Stimulated activated CD8-positive, alpha-beta memory T cell treated with anti-CD3 and anti-CD28 coated beads, Interleukin-4, amount 100 ng/mL, for 1 hour (primary cell): ENCODE measurements at places on chromosomes 12 and 14.

- no peak for DNase-seq
Observed at GRCh38 chr14:99327458-99328250, 55.7 kb upstream of the BCL11B start.

DNA sequence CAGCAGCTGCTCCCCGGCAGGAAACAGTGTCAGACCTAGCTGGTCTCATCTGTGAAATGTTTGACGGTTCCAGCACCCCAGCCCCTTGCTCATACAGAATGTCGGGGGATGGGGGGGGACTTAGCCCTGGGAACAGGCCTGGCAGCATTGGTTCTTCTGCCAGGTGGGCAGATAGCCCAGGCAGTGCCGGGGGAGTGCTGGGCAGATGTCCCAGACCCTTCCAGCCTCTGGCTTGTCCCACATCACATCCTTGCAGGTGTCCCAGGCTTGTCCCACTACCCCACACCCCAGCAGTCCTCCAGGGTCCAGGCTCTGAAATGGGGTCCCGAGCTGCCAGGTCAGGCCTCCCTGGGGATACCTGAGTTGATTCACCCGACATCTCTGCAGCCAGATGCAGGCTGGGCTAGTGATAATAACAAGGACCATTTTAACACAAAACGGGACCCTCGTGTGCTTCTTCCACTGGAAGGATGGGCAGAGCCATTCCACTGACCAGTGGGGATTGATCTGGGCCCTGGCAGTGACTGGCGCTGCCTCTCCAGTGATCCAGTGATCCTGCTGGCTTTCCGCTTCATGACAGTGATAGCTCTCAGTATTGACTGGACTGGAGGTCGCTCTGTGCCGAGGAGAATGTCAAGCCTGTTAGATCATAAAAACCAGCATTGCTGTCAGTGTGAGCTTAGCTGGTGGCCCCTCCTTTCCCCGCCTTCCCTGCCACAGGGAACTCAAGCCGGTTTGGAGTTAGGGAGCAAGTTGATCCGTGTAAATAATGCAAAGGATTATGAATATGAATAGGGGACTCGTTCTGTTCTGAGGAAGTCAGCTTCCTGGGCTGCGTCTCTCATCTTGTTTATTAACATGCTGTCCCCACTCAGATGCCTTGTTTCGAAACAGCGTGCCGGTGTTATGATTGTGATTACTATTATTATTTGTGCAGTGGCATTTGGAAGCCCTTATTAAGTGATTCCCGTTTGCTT lies 180.6 kb downstream of the AACS start:
- no peak for DNase-seq

GRCh38 chr12:21942377-21942703 lies 1.1 kb upstream of the ABCC9 start:
- DNase-seq = no peak

DNA sequence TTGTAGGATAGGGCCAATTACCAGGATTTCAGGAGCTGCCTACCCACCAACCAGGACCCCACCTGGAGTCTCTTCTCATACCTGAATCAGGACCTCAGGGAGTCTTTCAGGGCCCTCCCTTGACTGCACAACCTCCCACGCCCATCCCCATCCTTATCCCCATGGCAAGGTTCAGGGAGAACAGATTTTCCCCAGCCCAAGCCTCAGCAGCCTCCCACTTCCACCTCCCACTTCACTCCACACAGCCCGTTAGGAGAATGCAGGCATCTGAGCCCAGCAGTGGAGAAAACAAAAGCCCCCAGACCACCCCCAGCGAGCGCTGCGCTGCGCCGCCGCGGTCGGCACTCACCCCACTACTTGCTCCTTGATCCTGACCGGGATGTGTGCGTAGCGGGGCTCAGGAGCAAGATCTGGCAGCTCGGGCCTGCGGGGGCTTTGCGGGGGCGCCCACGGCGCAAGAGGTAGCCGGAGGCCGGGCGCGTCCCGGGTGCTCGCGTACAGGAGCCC lies 1.4 kb downstream of the B4GALNT1 start:
- DNase-seq = no peak

GRCh38 chr14:32702562-32702961 lies 236.1 kb upstream of the NPAS3 start:
- no peak for DNase-seq

DNA sequence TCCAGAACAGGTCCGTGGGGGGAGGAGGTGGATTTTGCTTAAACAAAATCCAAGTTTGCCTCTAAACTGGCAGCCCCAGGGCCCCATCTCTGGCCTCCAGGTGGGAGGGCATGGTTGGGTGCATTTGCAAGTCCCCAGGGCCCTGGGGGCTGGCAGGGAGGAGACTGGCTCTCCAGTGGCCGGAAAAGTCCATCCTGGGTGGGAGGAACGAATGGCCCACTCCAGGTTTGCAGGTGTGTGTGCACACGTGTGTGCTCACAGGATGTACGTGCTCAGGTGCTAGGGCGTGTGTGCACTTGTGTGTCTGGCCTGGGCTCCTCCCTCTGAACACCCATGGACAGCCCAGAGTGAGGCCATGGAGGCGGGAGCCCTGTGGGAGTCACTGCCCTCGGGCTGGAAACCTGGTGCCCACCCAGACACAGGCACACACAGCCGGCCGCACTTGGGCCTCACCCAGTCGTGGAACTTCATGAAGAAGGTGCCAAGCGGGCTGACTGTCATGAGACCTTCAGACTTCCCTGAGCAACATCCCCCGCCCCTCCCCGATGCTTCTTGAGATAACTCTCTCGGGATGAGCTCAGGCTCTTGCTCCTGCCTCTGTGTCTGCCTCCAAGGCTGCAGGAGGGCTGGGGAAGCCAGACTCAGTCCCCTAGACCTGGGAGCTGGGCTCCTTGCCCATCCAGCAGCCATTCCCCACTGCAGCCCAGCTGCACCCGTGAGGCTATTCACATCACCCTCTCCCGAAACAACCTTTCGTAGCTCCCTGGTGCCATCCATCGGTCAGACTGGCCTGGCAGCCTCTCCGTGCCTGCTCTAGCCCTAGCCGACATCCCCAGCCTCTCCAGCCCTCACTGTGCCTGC lies 9.4 kb downstream of the AHNAK2 start:
- no peak for DNase-seq

- DNase-seq = no peak
Observed at GRCh38 chr12:62720025-62720424, 214.9 kb downstream of the PPM1H start.

DNA sequence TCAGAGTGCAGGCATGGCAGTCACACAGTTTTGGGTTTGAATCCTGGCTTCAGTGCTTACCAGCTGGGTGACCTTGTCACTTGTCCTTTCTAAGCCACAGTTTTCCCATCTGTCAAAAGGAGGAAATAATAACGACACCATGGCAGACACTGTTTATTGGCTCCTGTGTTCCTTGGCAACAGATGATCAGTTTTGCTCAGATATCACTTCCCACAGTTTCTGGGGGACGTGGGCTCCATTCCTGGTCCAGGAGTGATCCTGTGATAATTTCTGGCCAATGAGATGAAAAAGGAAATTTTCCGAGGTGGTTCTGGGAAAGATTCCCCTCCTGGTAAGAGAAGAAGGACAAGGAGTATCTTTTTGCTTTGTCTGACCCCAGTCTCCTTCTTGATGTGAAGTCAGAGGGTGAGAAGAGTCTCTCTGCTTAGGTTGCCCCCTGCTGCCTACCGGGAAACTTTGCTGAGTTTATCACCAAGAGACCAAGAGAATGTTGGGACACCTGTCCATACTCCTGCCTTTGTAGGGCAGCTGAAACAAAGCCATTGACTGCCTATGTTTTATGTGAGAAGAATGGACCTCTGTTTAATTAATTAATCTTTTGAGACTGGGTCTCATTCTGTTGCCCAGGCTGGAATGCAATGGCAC lies 178.9 kb upstream of the NRXN3 start:
- DNase-seq = no peak

DNA sequence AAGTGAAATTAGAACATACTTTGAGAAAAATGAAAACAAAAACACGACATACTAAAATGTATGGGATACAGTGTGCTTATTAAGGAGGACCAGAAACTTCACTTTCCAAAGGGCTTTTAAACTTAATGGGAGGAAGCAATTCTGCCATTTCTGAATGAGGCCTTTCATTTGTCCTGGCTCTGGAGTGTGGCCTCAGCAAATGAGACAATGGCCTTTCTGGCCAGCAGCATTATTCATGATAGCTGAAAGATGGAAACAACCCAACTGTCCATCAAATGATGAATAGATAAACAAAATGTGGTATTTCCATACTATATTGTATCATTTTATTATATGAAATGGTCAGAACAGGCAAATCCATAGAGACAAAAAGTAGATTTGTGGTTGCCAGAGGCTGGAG lies 338.6 kb downstream of the CEP128 start:
- no peak for DNase-seq

DNA sequence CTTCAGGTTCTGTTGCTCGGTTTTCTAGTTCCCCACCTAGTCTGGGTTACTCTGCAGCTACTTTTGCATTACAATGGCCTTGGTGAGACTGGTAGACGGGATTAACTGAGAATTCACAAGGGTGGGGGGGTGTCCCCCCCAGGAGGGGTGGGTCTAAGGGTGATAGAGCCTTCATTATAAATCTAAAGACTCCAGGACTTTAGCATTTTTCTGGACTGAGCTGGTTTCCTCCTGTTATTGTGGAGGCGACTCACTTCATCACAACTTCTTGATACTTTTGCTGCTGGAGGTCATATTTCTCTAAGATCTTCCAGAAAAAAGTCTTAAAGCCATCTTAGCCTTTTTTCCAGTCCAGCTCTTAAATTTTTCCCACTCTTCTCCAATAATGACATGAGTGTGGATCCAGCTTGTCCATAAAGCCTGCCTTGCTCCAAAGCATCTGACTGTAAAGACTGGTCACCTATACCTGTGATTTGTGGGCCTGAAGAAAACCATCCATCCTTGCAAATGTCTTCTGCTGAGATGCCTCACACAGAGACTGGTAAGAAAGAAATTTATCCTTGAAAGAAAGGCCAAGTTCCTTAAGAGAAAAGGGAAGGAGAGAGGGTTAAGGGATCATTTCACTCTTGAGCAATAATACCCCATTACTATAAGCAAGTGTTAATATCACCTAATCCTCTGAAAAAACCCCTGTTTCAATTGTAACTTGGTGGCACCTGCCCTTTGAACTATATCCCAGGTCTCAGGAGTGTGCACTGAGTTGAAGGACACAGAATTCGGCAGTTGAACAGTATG lies 19.7 kb upstream of the SLC2A14 start:
- DNase-seq = no peak

GRCh38 chr12:19304149-19304750 lies 135.0 kb upstream of the AEBP2 start:
- DNase-seq = no peak

DNA sequence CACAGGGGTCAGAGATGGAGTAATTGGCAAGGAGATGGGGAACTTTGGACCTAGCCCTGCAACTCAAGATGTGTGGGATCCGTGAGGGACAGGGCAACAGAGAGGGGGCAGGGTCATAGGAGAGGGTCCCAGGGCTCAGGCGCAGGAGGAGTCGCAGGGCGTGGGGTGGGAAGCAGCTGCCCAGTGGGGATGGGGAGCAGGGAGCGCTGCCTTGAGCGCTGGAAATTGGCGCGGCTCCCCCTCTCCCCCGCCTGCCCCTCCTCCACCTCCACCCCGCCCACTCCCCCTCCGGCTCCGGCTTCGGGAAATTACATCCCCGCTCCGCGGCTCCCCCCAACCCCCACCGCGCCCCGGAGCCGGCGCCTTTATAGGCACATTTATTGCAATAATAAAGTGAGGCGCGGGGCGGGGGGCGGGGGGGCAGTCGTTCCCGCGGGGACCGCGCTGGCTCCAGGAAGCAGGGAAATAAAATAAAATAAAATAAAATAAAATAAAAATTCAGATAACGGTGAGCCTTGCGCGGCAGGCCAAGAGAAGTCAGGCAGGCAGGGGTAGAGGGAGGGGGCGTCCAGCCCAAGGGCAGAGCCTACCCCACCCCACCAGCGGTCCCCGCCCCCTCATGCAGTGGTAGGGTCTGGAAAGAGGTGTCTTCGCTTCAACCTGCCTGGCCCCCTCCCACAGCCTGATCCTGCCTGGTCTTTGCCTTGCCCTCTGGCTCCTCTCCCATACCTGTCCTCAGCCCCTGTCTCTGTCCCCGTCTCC lies 3.6 kb downstream of the NXPH4 start:
- DNase-seq = no peak

GRCh38 chr14:24058260-24058950 lies 6.6 kb downstream of the CARMIL3 start:
- peak; percentile 22 for DNase-seq

- no peak for DNase-seq
Observed at GRCh38 chr14:70086685-70087379, 101.9 kb downstream of the SLC8A3 start.

GRCh38 chr12:111211910-111212757 lies 156.8 kb downstream of the PHETA1 start:
- no peak for DNase-seq

DNA sequence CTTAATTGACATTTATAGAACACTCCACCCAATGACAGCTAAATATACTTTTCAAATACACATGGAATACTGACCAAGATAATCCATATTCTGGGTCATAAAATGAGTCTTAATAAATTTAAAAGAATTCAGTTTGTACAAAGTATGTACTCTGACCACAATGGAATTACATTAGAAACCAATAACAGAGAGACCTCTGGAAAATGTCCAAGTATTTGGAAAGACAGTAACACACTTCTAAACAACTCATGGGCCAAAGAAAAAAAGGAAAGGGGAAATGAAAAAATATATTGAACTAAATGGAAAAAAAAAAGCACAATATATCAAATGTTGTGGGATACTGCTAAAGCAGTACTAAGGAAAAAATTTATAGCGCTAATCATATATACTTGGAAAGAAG lies 52.0 kb downstream of the CRACR2A start:
- DNase-seq = no peak

DNA sequence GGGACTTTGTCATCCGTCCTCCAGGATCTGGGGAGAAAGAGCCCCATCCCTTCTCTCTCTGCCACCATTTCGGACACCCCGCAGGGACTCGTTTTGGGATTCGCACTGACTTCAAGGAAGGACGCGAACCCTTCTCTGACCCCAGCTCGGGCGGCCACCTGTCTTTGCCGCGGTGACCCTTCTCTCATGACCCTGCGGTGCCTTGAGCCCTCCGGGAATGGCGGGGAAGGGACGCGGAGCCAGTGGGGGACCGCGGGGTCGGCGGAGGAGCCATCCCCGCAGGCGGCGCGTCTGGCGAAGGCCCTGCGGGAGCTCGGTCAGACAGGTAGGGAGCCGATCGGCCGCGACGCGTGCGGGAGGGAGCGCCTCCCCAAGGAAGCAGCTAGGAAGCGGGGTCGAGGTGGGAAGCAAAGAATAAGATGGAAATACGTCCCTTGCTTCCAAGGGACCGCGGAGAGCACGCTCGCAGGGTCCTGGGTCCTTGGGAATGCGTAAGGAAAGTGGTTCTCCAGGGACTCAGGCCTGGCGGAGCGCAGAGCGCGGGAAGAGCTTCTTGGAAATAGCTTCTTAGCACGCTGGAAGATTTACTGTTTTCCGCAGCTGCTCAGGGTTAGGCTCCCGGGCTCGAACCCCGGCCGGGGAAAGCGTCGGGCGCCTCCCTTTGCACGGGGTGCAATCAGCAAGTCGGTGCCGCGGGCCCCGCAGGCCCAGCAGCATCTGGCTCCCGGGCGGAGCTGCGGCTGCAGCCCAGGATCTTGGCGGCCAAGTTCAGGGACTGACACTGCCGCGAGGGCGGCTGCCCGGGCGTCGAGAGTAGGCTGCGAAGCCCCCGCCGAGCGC lies 457 bp downstream of the SOCS2 start:
- no peak for DNase-seq
